Activated CD4-positive, CD25-positive, alpha-beta regulatory T cell (primary cell): ENCODE measurements at places on chromosomes 6 and 20.

GRCh38 chr20:53408691-53409446 lies 184.8 kb downstream of the ZNF217 start:
- DNase-seq, result no peak

- DNase-seq, result no peak
Observed at GRCh38 chr20:47862574-47863240, 77.4 kb upstream of the SULF2 start.

- no peak for DNase-seq
Observed at GRCh38 chr20:44657875-44658274, 6.4 kb upstream of the ADA start.

DNA sequence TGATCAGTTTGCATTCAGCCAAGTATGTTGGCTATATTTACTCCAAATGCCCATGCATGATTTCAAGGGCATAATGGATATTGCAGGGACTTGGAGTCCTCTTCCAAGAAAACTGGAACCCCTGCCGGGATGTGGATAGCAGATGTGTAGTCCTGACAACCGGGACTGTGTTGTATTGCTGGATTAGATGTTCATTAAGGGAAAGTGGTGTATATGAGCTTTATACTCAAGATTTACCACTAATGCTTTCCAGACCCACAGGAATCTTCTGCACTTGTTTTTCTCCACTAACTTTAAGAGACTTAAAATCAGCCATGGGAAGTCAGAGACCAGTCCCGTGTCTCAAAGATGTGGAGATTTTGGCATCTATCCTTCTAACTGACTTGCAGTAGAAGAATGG lies 770.9 kb downstream of the HDGFL1 start:
- DNase-seq, result no peak

GRCh38 chr20:49511788-49512525 lies 29.5 kb upstream of the KCNB1 start:
- no peak for DNase-seq
